ENCODE measurements at places on chromosomes 11 and 22. TPM values are rescaled to one million over a fixed set of nuclear protein-coding genes. Genes with fewer than 3 reads are reported as not detected.
A peak's percentile ranks its signal among the peaks of the same experiment; 100 is the strongest.

DNA sequence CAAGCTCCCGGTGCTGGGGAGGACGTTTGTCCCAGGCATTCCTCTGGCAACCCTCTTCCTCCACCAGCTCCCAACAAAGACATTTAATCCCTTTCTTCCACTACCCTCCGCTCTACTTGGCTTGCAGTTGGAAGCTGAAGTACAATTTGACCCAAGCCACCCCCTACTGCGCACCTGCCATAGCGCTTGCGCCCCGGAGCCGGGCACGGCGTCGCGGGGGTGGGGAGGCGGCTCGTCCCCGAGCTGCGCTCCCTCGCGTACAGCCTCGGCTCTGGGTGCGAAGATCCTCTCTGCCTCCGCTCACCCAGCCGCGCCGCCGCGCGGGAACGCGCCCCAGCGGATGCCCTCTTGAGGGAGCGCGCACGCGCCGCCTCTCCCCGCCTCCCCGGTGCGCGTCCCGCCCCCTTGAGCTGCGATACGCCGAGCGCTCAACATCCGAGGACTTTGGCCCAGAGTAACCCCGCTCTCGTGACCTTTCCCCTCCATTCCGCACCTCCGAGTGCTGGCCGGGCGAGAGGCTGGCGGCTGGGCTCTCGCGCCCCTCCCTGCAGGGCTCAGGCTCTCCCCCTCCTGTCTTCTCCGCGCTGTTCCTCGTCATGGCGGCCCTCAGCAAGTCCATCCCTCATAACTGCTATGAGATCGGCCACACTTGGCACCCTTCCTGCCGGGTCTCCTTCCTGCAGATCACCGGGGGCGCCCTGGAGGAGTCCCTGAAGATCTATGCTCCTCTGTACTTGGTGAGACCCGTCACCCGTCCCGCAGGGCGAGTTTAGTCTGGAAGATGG, at the start of gene TMEM135:
Gene TMEM135 (plus strand): TSS at position 485 of the 785 bp plus-strand sequence. CDS start 112 bp downstream, at position 597.
- H3K4me3 ChIP-seq = peak within 1 kb of the TSS; percentile 90
- no peaks in the 10 kb centered on the region for H3K4me1 ChIP-seq
- peak within 1 kb of the TSS; percentile 87 for H3K27ac ChIP-seq
- no peaks in the 10 kb centered on the region for H3K27me3 ChIP-seq
- no peaks in the 10 kb centered on the region for H3K36me3 ChIP-seq
- peak; percentile 96 for DNase-seq

DNA sequence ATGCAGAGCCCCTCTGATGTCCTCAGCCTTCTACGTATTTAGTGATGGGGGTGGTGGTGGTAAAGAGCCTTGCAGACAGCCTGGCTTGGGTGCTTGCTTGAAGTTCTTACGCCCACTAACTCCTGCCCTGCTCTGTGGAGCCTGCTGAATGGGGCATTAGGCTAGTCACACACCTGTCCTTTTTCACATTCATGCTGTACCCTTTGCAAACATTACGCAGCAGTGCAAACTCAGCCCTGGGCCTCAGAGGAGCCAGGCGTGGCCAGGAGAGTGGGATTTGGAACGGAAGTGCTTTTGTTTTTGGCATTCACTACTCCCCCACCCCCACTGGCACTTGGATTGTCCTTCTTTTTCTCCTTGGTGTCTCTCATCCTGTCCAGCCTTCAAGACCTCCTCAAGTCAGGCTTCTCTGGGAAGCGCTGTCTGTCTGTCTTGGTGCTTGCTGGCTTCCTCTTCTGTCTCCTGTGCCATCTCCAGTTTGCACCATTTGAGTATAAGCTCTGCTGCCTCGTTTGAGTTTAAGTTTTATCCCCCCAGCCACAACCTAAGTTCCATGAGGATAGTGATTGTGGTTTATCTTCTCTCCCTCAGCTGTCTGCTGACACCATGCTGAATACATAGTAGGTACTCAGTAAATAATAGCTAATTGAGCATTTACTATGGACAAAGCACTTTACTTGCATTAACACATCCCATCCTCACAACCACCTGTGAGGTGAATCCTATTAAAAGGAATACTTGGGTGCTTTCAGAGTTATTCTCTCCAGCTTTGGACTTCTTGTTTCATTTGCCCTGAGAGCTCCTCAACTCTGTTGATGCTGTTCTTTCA, 26.7 kb downstream of the ZBTB16 start:
- peaks cover 60% of the 10 kb centered on the region for H3K36me3 ChIP-seq
- peaks cover 91% of the 10 kb centered on the region for H3K4me1 ChIP-seq
- peak overlapping the region; percentile 89 for H3K27ac ChIP-seq
- H3K4me3 ChIP-seq = no peak overlapping the region
- no peaks in the 10 kb centered on the region for H3K27me3 ChIP-seq

- no peak for DNase-seq
- no peaks in the 10 kb centered on the region for H3K27me3 ChIP-seq
- H3K27ac ChIP-seq = no peak overlapping the region
- H3K36me3 ChIP-seq = peaks cover 69% of the 10 kb centered on the region
- no peak overlapping the region for H3K4me3 ChIP-seq
- peaks cover 22% of the 10 kb centered on the region for H3K4me1 ChIP-seq
Measured at GRCh38 chr11:63906585-63906984, 10.4 kb downstream of the RCOR2 start.

GRCh38 chr11:129574431-129574830, 198.8 kb downstream of the BARX2 start:
- H3K36me3 ChIP-seq = no peaks in the 10 kb centered on the region

- H3K27ac ChIP-seq = no peak overlapping the region
- no peaks in the 10 kb centered on the region for H3K4me1 ChIP-seq
- no peak for DNase-seq
- H3K27me3 ChIP-seq = no peaks in the 10 kb centered on the region
Measured at GRCh38 chr11:71114124-71114851, 138.1 kb downstream of the SHANK2 start.

DNA sequence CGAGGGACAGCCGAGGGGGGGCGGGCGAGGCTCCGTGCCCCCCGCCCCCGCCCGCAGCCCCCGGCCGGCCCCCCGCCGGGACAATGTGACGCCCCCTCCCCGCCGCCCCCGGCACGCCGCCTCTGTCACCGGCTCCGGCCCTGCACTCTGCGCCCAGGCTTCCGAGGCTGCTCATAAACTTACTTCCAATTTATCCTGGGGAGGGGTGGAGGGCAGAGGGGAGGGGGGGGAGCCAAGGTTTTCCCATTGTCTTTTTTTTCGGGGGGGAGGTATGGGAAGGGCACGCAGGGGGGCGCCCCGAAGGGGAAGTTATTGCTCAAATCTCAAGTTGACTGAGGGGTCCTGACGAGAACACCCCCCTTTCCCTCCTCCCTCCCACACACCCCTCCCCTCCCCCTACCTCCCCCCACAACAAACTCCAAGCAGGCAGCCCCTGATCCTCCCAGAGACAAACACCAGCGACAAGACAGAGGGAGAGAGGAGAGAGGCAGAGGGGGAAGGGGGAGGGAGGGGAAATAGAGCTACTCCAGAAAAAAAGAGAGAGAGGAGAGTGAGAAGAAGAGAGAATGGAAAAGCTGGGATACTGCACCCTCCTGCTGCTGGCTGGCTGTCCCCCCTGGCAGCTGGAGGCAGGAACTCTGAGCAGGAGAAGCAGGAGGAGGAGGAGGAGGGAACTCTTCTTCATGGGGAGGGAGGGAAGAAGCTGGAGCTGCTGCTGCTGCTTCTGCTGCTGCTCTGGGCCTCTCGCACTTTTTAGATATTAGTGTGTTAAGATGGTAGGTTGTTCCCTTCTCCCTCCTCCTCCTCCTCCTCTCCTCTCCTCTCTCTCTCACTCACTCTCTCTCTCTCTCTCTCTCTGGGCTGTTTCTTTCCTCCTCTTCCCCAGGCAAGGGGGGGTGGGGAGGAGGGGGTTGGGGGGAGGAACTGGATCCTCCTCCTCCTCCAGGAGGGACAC, 631 bp downstream of the PHF21A start:
- H3K27me3 ChIP-seq = no peaks in the 10 kb centered on the region
- peaks cover 26% of the 10 kb centered on the region for H3K4me1 ChIP-seq
- peak overlapping the region; percentile 95 for H3K27ac ChIP-seq
- H3K36me3 ChIP-seq = no peaks in the 10 kb centered on the region
- peak; percentile 67 for DNase-seq

POU2AF1 gene
- 0.11 TPM for total RNA-seq

Data from ascending aorta (tissue), 2 donors.